Activated CD8-positive, alpha-beta memory T cell treated with anti-CD3 and anti-CD28 coated beads for 24 hours (primary cell): ENCODE measurements at places on chromosomes 16 and 17.
A peak's percentile ranks its signal among the peaks of the same experiment; 100 is the strongest.

- DNase-seq, result no peak
Observed at GRCh38 chr17:54956791-54957190, 11.7 kb downstream of the COX11 start.

GRCh38 chr17:48502901-48503300, 27.9 kb downstream of the HOXB1 start:
- DNase-seq, result no peak

DNA sequence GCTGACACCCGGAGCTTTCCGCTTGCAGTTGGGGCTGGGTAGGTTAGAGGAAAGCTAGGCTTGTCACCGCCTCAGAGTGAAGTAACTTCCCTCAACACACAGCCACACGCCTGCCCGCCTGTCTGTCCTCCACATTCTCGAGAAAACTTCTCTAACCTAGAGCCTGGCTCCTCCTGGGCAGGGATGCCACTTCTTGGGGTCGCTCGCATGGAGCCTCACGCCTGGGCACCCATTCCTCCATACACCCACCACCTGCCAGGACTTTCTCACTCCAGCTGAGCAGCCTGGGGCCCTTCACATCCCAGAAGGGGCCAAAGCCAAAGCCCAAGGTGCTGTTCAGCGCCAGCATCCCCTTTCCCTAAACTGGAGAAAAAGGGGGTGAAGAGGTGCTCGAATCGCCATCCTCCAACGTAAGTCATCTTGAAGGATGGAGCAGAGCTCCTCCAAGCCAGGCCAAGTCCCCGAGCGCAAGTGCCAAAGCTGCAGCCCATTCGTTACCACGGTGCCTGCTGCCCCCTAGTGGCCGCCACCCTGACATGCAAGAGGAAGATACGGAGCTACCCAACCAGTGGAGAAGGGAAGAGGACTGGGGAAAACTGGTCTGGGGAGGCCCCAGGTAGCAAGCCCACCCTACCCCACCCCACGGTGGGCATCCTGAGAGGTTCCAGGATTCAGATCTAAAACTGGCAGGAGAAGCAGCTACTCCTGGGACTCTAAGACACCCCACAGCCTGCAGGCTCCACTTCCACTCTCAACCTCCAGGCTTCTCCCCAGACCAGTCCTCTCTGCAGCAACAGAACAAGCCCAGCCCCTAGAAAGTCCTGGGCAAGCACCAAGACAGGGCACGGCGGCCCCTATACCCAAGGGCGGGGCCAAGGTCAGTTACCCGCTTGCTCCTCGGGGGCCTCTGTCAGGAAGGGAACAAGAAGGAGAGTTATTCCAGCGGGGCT, 63.1 kb downstream of the MYO18A start:
- peak; percentile 90 for DNase-seq

GRCh38 chr17:82339634-82340580, 6.3 kb upstream of the SECTM1 start:
- DNase-seq, result no peak

DNA sequence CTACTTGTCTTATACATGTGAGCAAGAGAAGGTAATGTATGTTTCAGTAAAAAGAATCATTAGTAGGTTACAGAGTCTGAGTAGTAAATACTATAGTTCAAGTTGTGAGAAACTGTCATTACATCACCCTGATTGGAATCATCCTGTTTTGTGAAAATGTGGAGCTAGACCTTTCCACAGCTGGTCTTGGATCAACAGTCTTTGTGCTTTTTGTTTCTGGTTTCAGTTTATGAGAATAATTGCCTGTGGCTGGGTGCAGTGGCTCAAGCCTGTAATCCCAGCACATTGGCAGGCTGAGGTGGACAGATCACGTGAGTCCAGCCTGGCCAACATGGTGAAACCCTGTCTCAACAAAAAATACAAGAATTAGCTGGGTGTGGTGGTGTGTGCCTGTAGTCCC, 19.7 kb upstream of the SHISA9 start:
- no peak for DNase-seq

DNA sequence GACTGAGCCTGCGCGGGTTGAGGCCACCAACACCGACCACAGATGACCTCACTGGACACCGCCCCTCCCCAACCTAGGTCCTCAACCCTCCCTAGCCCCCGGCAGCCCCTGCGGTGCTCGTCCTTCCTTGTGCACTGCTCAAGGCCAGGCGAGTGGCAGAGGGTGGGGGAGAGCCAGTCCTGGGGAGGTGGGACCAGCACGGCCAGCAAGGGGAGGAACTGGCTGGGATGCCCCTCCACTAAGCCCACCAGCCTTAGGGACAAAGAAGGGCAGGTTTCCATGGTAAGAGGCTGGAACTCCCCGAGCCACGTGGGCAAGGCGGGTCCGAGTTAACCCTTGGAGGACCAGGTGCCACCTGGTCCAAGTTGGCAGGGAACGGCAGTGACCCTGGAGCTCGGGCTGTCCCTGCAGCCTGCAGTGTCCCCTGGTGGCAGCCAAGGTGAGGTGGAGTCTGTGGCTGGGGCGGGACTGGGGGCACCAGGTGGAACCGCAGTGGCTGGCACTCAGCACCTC, 9.2 kb downstream of the FSCN2 start:
- no peak for DNase-seq

- DNase-seq, result no peak
Observed at GRCh38 chr16:90046971-90047713, 27.9 kb upstream of the DBNDD1 start.

- DNase-seq, result no peak
Observed at GRCh38 chr17:15947271-15947670, 2.3 kb downstream of the ADORA2B start.

DNA sequence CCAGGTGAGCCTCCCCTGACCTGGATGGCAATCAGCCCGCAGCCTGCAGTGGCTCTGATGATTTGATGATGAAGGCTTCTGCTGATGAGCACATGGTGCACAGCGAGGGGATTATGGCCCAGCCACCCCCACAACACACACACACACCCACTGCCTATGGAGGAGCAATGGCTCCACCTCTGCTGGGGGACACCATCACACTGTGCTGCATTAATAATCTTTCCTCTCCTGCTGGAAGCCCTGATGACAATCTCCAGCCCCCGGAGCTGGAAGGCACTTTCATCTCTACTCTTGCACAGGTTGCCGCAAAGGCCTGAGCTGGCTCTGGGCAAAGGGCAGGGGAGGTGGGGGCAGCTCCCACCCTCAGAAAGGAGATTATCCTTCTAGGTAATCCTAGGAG, 79.9 kb downstream of the PLXDC1 start:
- no peak for DNase-seq

DNA sequence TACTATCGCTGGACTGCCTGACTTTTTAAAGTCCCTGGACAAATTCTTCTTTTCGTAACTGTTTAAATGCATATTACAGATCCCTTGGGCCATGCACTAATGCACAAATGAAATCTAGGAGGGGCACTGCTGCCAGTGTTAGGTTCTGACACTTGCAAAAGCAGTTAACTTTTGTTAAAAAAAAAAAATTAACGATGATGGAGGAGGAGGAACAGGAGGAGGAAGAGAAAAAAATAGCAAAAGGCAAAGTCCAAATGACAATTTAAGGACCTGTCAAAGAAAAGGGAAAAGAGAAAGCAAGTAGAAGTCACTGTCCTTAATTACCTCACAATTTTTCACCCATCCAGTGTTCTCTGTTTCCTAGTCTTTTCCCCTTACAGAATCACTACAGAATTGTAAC, 97.8 kb upstream of the CORO6 start:
- no peak for DNase-seq

DNA sequence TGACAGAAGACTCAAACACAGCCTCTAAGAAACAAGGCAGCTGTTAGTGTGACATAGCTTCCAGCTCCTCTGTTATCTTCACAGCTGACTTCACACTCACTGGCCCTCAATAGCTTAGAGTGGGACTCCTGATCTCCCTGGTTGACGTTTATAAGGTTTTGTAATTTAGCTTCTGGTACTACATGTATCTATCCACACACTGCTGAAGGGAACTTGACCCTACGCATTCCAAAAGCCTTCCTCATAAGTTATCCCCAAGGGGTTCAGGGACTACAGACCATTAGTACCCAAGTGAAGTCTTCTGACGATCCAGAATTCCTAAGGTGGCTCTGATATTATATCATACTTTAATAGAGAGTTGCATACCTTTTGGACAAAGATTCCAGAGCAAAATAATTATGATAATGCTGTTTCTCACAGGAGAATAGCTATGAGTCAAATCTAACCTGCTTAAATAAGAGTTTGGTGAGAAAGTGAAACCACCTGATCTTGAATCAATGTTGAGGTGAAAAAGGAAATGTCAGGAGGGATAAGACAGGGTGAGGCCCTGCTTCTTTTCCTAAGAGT, 14.5 kb downstream of the ACACA start:
- no peak for DNase-seq

GRCh38 chr16:75798714-75799113, 72.4 kb upstream of the CPHXL start:
- no peak for DNase-seq

DNA sequence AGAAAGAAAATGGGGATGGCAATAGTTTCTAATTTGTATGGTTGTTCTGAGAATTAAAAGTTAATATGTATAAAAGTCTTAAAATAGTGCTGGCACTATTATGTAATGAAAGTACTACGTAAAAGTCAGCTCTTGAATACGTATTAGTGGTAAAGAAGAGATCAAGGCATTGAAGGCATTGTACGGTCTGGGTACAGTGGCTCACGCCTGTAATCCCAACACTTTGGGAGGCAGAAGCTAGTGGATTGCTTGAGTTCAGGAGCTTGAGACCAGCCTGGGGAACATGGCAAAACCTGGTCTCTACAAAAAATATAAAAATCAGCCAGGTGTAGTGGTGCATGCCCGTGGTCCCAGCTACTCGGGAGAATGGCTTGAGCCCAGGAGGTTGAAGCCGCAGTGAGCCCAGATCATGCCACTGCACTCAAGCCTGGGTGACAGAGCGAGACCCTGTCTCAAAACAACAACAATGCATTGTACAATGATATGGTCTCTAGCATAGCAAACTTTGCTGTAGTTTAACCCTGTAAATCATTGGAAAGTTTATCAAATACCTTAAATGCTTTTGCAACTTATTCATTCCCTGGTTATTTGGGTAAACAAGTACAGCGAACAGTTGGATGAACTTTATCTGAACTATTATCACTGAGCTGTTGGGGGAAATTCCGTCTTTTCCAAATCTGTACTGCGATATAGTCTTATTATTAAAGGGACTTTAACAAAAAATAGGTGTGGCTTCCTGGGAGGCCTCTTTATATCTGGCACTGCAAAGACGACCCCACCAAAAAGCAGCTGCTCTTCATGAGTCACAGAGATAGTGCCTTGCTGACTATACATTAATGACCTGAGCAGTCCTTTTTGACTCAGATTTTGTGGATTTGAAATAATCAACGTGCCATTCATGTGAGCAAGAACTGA, 73.6 kb downstream of the GPRC5B start:
- no peak for DNase-seq

GRCh38 chr16:82017911-82018568, 6.8 kb upstream of the SDR42E1 start:
- no peak for DNase-seq

GRCh38 chr16:56337131-56337857, 88.1 kb downstream of the AMFR start:
- no peak for DNase-seq

- DNase-seq, result no peak
Observed at GRCh38 chr17:4427505-4427904, 6.2 kb upstream of the SPNS3 start.

DNA sequence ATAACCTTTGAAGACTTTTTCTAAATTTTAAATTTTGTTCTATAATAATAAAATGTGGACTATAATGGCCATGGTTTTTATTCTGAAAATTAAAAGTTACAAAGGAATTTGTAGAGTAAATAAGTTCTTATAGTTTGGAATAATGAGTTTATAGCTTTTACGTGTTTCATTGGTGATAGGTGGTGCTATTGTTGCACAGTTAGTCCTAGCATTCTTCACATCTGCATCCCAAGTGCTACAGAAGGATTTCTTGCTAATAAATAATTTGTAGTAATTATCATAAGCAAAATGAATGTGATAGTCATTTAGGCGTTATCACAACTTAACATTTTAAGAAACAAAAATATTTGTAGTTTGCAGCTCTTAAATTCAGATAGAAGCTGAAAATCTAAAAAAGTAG, 67.9 kb downstream of the BCAS3 start:
- DNase-seq, result no peak

GRCh38 chr16:9128346-9129342, 37.2 kb downstream of the HAPSTR1 start:
- peak; percentile 57 for DNase-seq

GRCh38 chr16:56415875-56416274, 9.5 kb downstream of the AMFR start:
- no peak for DNase-seq

- no peak for DNase-seq
Observed at GRCh38 chr16:67197704-67198103, 1.2 kb upstream of the ELMO3 start.

DNA sequence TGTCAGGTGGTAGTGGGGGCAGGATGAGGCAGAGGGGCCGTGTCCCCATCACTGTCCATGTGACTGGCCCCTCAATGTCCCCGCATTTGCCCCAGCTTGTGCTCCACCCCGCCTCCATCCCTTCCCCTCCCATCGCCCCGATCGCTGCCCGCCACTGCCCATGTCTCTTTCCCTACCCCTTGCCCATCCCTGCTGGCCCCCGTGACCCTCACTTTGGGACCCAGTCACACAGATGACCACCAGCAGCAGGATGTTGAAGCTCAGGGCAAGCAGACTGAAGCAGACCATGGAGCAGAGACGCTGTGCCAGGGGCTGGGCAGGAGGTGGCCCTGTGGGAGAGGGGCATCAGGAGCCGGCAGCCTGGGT, 6.1 kb downstream of the ASGR2 start:
- no peak for DNase-seq

- no peak for DNase-seq
Observed at GRCh38 chr16:68737730-68738629, 888 bp downstream of the CDH1 start.

- DNase-seq, result no peak
Observed at GRCh38 chr17:21297597-21297996, 13.1 kb downstream of the MAP2K3 start.

DNA sequence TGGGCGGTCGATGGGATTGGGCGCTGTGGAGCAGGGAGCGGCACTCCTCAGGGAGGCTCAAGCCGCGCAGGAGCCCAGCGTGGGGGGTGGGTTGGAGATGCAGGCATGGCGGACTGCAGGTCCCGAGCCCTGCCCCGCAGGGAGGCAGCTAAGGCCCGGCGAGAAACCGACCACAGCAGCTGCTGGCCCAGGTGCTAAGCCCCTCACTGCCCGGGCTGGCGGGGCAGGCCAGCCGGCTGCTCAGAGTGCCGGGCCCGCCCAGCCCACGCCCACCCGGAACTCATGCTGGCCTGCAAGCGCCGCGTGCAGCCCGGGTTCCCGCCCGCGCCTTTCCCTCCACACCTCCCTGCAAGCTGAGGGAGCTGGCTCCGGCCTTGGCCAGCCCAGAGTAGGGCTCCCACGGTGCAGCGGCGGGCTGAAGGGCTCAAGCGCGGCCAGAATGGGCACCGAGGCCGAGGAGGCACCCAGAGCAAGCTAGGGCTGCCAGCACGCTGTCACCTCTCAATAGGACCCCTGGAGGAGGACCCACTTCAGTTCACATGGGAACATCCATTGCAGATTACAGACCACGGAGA, 20.5 kb upstream of the METTL16 start:
- no peak for DNase-seq

- DNase-seq, result no peak
Observed at GRCh38 chr17:76537578-76538280, at the start of gene CYGB. Gene CYGB, minus strand, starts transcription at chr17:76537709. Its CDS starts 167 bp downstream, at chr17:76537542.
